T-helper 17 cell (primary cell): ENCODE measurements at places on chromosomes 13 and 19. TPM values are rescaled to one million over a fixed set of nuclear protein-coding genes. Genes with fewer than 3 reads are reported as not detected.

DNA sequence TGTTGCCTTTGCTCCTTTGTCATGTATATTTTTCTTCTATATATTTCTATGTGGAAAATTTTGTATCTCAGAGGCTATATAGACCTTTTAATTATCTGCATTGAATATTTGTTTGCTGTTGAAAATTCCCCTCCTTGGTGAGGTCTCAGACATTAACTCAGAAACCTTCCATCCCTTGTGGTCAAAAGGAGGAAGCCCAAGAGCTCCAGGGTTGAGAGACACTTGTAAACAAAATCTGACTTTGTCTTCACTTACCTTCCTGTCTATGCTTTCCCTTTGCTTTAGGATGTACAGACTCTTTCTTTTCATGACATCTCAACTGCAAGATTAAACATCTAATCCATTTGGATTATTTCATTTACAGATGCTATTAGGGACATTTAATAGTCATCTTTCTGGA is 157.5 kb downstream of the PCDH20 start:
- no peak for DNase-seq

- no peak for DNase-seq
Observed at GRCh38 chr13:32845952-32846950, 170.0 kb upstream of the KL start.

Gene OR7C1
- not detected for total RNA-seq

- DNase-seq, result peak; percentile 45
Observed at GRCh38 chr13:98517576-98518310, 59.2 kb downstream of the STK24 start.

DNA sequence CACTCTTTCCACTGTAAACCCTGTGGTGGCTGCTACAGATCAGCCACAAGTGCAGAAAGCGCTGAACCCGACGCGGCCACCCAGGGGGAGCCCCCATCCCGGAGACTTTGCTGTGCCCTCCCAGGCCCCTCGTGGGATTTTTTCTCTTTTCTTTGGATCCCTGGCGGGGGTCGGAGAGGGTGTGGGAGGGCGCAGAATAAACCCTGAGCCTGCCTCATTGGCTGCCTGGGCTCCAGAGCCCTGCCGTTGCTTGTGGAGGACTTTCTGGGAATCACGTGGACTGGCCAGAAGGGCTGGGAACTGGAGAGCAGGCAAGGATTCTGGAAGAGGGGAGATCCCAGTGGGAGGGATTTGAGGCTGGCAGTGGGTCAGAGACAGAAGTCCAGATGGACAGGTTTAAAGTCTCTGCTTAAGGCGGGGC is 24.9 kb downstream of the GADD45B start:
- no peak for DNase-seq

DNA sequence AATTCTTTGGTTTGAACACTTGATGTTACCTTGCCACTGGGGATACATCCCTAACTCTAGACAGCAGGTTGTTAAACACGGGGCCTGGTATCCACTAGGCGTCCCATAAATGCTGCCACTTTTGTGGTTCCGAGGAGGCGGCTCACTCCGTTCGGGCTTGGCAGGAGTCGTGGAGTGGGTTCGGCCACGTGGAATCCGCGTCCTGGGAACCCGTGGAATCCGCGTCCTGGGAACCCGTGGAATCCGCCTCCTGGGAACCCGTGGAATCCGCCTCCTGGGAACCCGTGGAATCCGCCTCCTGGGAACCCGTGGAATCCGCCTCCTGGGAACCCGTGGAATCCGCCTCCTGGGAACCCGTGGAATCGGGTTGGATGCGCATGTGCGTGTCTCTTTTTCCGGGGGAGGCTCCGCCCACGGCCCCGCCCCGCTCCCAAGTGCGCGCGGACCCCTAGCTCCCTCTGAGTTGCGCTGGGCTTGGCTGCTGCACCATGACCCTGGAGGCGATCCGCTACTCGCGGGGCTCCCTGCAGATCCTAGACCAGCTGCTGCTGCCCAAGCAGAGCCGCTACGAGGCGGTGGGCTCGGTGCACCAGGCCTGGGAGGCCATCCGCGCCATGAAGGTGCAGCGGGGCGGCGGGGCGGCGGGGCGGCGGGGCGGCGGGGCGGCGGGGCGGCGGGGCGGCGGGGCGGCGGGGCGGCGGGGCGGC is at the start of gene MRI1:
Gene MRI1 (plus strand): TSS at position 422 of the 707 bp plus-strand sequence. CDS start 67 bp downstream, at position 489.
- DNase-seq, result peak; percentile 53

Gene SMIM44
- total RNA-seq, result not detected

Gene ZNF607
- 5.2 TPM for total RNA-seq

DNA sequence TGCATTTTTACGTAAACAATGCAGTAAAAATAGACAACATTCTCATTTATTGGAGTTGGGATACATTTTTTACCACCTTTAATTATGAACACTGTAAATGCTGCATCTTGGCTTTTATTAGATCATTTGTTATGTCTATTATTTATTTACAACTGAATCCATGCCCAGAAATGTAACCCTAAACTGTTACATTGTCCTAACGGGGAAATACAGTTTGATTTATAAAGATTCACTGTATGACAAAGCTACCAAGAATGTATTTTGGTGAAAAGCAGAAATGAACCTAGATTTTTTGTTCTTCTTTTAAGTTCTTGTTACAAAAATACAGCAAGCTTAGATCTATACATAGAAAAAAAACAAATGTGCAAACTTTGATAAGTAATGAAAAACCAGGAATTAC is 1.1 kb downstream of the METTL21C start:
- DNase-seq, result no peak

DNA sequence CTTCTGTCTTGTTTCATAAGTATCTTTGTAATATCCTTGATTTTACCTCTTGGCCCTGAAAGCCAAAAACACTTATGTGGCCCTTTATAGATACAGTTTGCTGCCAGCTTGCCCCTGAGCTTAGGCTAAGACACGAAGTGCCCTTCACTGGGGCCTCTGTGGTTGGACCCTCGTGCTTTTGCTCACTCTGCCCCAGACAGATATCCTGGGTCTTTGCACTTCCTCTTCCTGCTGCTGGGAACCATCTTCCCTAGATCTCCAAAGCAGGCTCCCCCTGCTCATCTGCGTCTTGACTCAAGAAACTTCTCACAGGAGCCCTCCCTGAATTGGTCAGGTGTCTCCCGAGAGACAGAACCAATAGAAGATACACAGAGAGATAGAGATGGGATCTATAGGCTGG is 2.0 kb upstream of the TNFSF14 start:
- no peak for DNase-seq

DNA sequence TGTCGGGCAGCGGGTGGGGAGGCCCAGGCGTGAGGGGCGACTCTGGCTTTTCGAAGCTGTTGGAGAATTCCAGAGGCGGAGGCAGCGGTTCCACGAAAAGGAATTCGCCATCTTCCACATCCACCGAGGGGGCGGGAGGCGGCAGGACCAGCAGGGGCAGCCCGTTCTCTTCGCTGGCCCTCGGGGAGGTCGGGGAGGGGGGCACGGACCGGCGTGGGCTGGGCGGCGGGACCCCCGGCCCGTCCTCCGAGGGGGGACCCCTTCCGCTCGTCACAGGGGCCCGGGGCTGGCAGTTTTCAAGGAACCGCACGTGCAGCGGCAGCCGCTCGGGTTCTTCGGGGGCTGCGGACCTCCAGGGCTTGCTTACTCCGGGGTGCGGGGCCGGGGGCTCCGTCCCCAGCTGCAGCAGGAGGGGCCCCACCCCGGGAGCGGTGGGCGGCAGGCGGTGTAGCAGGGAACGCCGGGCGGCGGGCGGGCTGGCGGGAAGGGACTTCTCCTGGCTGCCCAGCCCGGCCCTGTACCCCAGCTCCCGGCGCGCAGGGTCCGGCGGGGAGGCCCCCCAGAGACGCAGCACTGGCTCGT is 18.0 kb downstream of the C19orf81 start:
- no peak for DNase-seq

Gene ZNF440
- 9.5 TPM for total RNA-seq

GRCh38 chr13:101621099-101621498 is 168.6 kb downstream of the ITGBL1 start:
- no peak for DNase-seq

DNA sequence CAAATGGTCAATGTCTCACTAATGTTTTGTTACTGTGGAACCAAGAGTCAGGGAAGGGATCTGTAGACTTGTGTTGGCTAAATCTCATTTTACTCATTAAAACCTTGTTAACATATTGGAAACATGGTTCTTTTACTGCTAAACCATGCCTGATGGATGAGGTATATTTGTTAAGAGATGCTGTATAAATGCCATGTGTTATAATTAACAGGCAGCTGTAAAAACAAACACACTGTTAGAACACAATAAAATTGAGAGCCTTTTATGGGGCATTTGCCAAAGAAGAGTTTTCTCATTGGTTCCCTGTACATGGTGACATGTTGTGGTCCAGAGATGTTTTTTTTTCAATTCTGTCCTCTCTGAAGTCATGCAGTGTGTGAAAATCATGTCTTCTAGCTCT is 121.9 kb downstream of the ESD start:
- no peak for DNase-seq

GRCh38 chr13:113096052-113096744 is 9.4 kb upstream of the F7 start:
- no peak for DNase-seq
